Germinal center (tissue), 1 donor: ENCODE measurements at places on chromosomes 5 and 9.

DNA sequence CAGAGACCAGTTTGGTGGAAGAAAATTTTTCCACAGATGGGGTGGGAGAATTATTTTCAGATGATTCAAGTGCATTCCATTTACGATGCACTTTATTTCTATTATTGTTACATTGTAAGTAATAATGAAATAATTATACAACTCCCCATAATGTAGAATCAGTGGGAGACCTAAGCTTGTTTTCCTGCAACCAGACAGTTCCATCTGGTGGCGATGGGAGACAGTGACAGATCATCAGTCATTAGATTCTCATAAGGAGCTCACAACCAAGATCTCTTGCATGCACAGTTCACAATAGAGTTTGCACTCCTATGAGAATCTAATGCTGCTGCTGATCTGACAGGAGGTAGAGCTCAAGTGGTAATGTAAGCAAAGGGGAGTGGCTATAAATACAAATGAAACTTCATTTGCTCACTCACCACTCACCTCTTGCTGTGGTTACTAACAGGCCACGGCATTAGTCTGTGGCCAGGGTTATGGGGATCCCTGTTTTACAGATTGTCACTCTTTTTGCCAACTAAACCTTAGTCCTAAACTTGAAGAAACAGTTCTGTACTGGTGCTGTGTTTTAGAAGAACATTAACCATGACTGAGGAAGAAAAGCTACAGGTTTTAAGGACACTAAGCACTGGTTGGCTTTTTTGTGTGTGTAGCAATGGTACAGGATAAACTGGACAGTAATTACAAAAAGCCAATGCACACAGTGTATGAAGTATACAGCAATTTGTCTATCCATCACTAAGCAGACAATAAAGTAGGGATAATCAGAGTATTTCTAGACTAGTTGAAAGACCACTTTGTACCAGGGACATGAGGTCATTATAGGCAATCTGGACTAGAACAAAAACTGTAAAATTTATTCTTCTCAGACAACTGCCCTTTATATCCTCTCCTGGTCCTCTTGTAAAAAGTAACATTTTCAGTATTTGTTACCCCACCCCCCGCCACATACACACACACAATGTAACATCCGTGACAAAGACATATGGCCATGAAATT is 9.9 kb downstream of the TMEM232 start:
- DNase-seq = no peak

DNA sequence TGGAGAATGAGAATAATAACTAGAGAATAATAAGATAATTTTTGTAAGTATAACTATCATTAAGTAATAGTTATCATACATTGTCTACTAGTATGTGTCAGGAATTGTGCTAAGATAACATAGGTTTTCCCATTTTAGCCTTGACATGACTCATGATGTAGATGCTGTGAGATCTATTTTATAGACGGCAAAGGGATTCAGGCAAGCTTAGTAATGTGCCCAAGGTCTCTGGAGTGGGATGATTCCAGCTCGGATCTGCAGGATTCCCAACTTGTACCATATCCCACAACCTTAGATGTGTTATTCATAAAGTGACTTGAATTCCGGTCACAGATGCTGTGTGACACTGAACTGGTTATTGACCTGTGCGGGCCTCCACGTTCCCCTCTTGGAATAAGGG is 51.5 kb downstream of the IL31RA start:
- no peak for DNase-seq

DNA sequence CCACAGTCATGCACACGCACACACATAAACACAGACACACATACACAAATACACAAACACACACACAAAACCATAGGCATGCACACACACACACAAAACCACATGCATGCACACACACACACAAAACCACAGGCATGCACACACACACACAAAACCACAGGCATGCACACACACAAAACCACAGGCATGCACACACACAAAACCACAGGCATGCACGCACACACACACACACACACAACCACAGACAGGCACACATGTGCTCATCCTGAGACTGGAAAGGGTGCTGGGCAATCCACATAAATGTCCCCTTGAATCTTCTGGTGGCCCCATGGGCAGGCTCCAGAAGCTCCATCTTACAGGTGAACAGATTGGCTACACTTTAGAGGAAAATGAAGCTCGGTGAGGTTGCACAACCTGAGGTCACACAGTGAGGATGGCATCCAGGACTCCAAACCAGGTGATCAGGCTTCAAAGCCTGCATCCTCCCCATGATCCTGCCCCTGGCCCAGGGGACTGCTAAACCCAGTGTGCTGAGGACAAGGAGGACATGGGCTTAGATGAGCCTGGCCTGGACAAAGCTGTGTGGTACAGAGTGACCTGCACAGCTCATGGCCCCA is 144.8 kb downstream of the GADD45G start:
- DNase-seq = no peak

GRCh38 chr9:127783111-127784008 is 2.5 kb upstream of the CDK9 start:
- peak; percentile 68 for DNase-seq

- no peak for DNase-seq
Measured at GRCh38 chr9:102779356-102779755, 215.8 kb upstream of the CYLC2 start.

GRCh38 chr5:15249152-15249551 is 250.8 kb upstream of the FBXL7 start:
- DNase-seq = no peak

GRCh38 chr9:35236692-35237091 is 74.9 kb downstream of the UNC13B start:
- DNase-seq = no peak

DNA sequence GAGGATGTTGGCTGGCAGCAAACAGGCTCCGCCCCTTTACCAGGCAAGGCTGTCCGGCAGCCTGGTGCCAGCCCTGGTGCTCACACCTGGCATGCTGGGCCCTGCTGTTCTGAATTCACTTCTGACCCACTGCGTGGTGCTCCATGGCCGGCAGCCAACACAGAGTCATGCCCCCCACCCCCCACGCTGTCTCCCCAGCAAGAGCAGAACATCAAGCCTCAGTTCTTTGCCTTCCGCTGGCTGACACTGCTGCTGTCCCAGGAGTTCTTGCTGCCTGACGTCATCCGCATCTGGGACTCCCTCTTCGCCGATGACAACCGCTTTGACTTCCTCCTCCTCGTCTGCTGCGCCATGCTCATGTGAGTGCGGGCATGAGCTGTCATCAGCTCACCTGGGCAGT is 12.6 kb upstream of the ENDOG start:
- DNase-seq = no peak

- no peak for DNase-seq
Measured at GRCh38 chr5:174737330-174737729, 12.9 kb downstream of the MSX2 start.

GRCh38 chr9:132023419-132024180 is 56.1 kb downstream of the MED27 start:
- DNase-seq = no peak

GRCh38 chr5:127586066-127586770 is 62.7 kb upstream of the CTXN3 start:
- DNase-seq = no peak

GRCh38 chr5:180296771-180297170 is 4.9 kb upstream of the MAPK9 start:
- no peak for DNase-seq

GRCh38 chr5:1727571-1727970 is 72.1 kb downstream of the MRPL36 start:
- DNase-seq = no peak

- DNase-seq = no peak
Measured at GRCh38 chr9:75069171-75069570, 18.8 kb downstream of the NMRK1 start.

- no peak for DNase-seq
Measured at GRCh38 chr5:146751781-146752401, 126.7 kb downstream of the PPP2R2B start.

DNA sequence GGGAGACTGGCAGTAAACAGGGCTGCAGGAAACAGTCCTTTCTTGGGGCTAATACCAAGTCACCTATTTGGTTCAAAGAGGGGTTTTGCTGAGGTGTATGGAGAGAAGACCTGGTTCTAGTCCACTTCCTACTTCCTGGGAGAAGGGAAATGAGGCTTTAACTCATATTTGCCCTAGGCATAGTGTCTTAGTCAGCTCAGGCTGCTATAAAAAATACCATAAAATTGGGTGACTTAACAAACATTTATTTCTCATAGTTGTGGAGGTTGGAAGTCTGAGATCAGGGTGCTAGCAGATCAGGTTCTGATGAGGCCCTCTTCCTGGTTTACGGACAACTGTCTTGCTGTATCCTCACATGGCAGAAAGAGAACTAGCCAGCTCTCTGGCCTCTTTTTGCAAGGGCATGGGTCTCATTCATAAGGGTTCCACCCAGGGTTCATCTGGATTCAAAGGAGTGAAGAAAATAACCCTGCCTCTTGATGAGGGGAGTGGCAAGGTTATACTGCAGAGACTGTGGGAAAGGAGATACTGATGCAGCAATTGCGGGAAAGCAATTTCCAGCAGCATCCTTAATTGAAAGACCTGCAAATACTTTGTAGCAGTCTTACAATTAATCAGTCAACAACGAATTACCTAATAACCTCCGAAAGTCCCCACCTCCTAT is 40.5 kb downstream of the ANKDD1B start:
- DNase-seq = no peak
